ENCODE measurements at places on chromosomes 1 and 21. TPM values are rescaled to one million over a fixed set of nuclear protein-coding genes. Genes with fewer than 3 reads are reported as not detected.

The TSTD1 gene
- total RNA-seq: not detected

GRCh38 chr1:20367116-20367585 is 76.5 kb downstream of the VWA5B1 start:
- no peak for DNase-seq

DNA sequence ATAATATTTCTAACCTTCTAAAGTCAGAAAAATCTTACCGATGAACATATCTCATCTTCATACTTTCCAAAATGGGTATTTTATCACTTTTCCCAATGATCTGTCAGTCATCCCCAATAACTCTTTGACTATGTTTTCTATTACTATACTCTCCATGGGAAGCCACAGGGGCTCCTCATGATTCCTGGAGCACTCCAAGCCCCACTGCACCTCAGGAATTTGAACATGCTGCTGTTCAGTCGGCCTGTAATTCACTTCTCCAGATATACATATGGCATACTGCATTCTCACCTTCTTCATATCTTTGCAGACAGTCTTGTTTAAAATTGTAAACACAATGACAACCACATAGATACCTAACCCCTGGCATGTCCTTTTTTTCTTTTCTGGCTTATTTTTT is 333.0 kb downstream of the BRINP3 start:
- DNase-seq: no peak

The LRRC3 gene
- total RNA-seq: not detected

DNA sequence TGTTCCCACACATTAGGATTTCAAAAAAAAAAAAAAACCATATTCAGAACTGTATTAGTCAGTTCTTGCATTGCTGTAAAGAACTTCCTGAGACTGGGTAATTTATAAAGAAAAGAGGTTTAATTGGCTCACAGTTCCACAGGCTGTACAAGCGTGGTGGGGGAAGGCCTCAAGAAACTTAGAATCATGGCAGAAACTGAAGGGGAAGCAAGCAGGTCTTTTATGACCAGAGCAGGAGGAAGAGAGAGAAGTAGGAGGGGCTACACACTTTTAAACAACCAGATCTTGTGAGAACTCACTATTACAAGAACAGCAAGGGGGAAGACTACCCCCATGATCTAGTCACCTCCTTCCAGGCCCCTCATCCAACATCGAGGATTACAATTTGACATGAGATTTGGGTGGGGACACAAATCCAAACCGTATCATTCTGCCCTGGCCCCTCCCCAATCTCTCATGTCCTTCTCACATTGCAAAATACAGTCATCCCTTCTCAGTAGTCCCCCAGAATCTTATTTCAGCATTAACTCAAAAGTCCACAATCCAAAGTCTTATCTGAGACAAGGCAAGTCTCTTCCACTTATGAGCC is 51.8 kb downstream of the POU2F1 start:
- no peak for DNase-seq

DNA sequence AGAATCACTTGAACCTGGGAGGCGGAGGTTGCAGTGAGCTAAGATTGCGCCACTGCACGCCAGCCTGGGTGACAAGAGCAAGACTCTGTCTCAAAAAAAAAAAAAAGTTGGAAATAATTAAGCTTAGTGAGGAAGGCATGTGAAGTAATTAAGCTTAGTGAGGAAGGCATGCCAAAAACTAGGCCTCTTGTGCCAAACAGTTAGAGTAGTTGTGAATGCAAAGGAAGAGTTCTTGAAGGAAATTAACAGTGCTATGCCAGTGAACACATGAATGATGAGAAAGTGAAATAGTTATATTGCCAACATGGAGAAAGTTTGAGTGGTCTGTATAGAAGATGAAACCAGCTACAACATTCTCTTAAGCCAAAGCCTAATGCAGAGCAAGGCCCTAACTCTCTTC is 85.0 kb downstream of the MAN1A2 start:
- no peak for DNase-seq

The MRPS21 gene
- total RNA-seq: 41.8 TPM

The IKBKE gene
- total RNA-seq: 6.7 TPM

DNA sequence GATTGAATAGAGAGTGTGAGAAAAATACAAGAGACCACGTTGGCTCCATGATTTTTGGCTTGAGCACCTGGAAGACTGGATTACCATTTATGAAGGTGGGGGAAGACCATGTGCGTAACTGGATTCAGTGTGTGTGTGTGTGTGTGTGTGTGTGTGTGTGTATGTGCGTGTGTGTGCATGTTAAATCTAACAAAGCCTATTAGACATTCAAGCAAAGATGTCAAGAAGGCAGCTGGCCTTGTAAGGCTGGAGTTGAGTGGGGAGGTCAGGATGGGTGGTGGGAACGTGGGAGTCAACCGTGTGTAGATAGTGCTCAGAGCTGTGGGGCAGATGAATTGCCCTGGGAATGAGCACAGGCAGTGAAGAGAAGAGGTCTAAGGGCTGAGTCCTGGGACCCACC is 293.8 kb upstream of the POU3F1 start:
- no peak for DNase-seq

DNA sequence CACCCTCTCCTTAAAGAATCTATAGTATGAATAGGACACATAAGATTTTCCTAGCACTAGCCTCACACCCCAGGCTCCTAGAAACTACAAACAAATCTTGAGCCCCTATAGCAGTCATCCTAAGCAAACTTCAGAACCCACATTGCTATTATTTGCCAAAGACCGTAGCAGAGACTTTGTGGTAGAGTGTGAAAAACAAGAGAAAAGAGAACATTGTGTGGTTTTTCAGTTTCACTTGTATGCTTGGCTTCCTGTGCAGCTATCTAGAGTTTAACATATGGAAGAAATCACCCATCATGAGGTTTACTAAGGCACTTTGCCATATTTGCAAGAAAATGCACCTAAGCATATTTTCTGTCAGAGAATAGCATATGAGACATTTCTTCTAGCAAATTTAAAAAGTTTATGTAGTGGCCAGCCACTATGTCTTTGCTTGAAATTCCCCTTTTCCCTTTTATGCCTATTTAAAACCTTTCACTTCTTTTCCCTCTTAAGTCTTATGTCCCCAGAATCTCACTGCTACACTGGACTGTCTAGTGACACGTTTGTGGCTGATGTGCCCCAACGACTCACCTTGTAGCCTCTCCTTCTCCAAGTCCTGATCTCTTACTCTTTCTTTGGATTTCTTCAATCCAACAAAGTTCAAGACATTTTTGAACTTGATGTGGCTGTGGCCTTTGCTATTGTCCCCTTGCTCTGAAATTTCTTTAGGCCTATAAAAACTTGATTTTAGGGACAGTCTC is 25.6 kb downstream of the CCDC190 start:
- no peak for DNase-seq

DNA sequence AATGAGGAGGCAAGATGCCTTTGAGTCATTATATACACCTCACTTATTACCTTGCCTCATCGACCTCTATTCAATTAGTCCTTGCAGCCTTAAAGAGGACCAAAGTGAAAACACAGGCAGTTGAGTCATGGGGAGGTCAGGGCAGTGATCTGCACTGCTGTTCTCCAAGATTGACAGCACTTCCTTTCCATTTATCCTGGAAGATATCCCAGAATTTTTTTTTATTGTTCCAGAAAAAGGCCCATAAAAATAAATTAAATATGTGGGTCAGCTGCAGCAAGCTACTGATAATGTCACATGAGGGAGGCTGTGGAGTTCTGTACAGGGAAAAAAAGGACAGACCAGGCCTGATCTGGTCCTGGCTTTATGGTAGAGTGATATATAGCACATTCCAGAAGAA is 33.2 kb upstream of the CDC42BPA start:
- no peak for DNase-seq

The AKNAD1 gene
- total RNA-seq: 0.29 TPM

DNA sequence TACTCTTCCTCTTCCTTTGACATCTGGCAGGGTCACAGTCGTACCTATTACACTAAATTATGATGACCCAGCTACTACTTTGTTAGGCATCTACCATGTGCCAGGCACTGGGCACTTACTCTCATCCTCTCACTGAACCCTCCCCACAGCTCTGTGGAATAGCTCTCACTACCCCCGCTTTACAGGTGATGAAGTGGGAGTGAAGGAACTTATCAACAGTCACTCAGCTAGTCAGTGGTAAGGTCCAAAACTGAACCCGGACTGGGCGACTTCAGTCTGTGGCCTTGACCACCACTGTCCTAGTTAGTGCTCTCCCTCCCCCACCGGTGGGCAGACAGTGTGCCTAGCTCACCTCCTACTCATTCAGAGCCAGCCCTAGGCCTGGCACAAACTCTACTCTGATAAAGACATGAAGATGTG is 12.3 kb downstream of the ADGRB2 start:
- no peak for DNase-seq

DNA sequence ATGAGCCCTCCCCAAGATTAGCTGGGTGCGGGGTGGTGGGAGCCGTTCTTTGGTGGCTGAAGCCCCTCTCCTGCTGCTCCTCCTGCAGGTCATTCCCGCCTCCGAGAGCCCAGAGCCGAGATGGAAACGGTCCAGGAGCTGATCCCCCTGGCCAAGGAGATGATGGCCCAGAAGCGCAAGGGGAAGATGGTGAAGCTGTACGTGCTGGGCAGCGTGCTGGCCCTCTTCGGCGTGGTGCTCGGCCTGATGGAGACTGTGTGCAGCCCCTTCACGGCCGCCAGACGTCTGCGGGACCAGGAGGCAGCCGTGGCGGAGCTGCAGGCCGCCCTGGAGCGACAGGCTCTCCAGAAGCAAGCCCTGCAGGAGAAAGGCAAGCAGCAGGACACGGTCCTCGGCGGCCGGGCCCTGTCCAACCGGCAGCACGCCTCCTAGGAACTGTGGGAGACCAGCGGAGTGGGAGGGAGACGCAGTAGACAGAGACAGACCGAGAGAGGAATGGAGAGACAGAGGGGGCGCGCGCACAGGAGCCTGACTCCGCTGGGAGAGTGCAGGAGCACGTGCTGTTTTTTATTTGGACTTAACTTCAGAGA is 448 bp downstream of the G0S2 start:
- DNase-seq: peak; percentile 26

The UBXN10 gene
- 3.5 TPM for total RNA-seq

The FALEC gene
- total RNA-seq: 0.88 TPM

DNA sequence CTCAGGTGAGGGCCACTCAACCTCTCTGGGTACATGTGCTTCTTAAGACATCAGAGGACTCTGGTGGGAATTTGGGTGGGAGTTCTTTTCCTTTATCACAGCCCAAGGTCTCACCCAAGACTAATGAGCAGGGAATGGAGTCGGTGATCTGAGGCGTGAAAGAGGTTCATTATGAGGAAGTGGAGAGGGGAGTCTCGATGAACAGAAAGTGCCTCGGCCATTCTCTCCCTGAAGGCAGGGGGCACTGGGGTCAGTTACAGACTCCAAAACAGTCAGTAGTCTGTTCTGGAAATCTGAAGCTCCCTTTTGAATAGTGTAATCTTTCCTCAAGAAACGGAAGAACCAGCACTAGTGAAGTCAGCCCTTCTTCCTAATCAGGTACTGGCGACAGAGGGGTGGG is 36.2 kb downstream of the HSD3B2 start:
- DNase-seq: no peak

GRCh38 chr1:19384772-19385187 is 72.7 kb downstream of the SLC66A1 start:
- DNase-seq: no peak

DNA sequence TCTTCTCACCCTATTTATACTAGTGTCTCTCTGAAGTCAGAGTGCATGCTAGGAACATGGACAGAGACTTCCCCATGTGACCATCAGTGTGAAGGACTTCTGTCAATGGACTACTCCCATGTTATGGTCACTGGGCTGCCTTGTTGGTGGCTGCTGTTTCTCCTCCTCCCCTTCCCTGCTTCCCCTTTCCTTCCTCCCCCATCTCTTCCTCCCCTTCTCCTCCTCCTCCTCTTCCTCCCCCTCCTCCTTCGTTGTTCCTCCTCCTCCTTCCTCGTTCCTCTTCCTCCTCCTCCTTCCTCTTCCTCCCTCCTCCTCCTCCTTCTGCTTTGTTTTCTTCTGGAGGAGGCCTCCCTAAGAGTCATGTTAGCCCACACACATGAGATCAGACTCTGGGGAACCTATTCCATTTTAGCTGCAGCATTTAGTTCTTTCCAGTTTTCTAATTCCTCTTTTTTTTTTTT is 35.8 kb downstream of the IER5 start:
- no peak for DNase-seq

- DNase-seq: no peak
Measured at GRCh38 chr1:91604632-91605031, 104.0 kb downstream of the CDC7 start.

GRCh38 chr1:53462769-53463501 is 3.7 kb downstream of the DMRTB1 start:
- DNase-seq: no peak

DNA sequence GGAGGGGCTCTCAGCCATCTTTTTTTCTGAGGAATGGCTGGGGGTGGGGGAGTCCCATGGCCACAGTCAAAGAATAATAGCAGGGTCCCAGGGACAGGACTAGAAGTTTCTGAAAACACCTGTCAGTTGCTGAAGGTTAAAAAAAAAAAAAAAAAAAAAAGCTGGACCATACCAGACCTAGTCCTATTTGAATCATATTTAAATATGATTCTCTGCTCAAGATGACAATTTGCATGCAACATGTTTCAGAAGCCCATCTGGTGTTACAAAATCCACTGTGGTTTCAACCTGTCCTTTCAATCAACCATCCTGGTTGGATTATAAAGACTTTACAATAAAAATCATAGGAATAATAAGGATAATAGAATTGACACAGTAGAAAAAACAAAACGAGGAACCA is 153.7 kb downstream of the TENT5C start:
- no peak for DNase-seq

DNA sequence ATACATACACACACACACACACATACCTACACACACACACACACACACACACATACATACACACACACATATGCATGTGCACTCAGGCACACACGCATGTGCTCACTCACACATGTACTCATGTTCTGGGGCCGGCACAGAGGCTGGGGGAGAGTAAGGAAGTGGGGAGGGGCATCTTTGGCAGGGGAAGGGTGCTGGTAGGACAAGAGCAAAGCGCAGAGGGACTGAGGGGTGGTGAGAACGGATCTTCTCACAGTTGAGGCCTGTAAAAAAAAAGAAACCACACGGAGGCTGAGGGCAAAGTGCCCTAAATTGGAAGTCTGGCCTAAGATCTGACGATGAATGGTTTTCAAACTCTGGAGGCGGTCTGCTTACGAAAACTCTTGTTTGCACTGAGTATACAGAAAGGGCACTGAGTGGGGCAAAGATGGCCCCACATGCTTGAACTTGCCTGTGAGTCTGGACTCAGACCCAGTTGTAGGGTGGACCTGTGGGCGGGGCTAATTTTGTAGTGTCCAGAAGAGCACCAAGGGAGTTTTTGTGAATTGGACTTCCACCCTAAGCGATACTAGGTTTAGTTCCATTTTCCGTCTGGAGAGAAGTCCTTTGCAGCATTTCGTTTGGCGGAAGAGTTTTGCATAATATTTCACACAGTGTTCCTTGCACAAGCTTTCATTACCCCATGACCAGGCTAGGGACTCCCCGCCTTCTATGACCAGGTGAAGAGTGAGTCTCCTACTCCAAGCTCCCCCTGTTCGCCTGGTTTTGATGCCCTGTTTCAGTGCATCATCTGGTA is 79.3 kb upstream of the LYST start:
- no peak for DNase-seq

Measured in uterus (tissue), 4 donors.